Cortex of kidney (tissue), 1 donor: ENCODE measurements at places on chromosomes 3 and 15.

DNA sequence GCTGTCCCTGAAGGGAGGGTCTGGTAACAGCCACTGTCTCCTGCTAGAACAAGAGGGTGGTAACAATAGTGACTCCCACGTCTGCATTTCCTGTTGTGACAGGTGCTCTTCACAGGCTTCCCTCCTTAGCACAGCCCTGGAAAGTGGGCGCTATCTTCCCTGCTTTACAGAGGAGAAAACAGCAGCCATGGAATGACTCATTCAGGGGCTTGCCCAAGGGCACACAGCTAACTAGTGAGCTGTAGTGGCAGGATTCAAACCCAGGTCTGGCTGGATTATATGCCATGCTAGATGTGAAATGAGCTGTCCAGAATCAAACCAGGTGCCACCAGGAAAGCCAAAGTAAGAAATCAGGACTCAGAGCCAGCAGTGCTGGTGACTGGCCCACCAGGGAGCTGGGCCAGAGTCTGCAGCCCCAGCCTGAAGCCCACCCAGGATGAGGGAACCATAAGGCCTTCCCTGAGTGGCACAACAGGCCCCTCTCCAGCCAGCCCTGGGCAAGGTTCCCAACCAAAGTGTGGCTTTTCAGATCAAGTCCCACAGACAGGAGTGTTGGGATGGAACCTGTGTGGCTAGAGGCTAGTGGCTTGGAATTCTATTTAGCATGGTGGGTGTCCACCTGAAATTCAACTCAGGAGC is 102.4 kb downstream of the ETFA start:
- DNase-seq: no peak

- no peak for DNase-seq
Measured at GRCh38 chr3:107425033-107425432, 47.8 kb downstream of the CCDC54 start.

- DNase-seq: no peak
Measured at GRCh38 chr3:123620343-123620742, 35.5 kb upstream of the HACD2 start.

- DNase-seq: no peak
Measured at GRCh38 chr3:54858093-54858785, 69.6 kb downstream of the LRTM1 start.

DNA sequence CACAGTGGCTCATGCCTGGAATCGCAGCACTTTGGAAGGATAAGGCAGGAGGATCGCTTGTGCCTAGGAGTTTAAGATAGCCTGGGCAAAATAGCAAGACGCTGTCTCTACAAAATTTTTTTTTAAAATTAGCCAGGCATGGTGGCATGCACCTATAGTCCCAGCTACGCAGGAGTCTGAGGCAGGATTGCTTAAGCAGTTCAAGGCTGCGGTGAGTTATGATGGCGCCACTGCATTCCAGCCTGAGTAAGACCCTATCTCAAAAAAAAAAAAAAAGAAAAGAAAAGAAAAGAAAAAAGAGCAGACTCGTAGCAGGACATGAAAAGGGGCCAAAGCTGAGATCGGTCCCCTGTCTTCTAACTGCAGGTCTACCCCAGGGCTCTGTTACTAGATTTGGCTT is 18.9 kb downstream of the SRGAP3 start:
- DNase-seq: no peak

DNA sequence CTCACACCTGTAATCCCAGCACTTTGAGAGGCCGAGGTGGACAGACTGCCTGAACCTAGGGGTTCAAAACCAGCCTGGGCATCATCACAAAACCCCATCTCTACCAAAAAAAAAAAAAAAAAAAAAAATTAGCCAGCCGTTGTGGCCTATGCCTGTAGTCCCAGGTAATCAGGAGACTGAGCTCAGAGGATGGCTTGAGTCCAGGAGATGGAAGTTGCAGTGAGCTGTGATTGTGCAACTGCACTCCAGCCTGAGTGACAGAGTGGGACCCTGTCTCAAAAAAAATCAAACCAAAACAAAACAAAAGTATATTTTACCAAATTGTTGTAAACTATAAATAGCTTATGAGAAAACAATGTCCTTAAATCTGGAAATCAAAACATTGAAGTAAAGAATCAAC is 34.7 kb upstream of the UBP1 start:
- no peak for DNase-seq

- no peak for DNase-seq
Measured at GRCh38 chr3:121995161-121996137, 26.6 kb downstream of the ILDR1 start.

DNA sequence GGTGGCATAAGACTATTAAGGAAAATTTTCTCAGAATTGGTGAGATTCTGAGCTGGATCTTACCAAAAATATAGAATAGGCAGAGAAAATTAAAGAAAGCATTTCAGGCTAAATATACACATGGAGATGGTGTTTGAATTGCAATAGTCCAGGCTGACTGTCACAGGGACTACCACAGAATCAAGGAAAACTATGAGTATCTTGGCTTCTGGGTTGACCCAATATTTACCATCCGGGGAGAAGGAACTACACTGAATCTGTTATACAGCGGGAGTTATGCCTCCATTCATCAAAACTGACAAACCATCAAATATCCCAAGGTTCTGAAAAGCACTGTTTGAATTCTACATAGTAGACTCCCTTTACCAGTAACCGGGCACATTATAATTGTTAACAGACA is 102.2 kb downstream of the TUSC7 start:
- no peak for DNase-seq
